ENCODE measurements at places on chromosomes 1 and 21.

- DNase-seq: no peak
These were observed 559.0 kb upstream of the PLXNA2 start for GRCh38 chr1:208803011-208803811.

- no peak for DNase-seq
These were observed 2.2 kb upstream of the LRRC3 start for GRCh38 chr21:44453120-44453519.

GRCh38 chr1:29803486-29803885 lies 567.2 kb downstream of the PTPRU start:
- no peak for DNase-seq

GRCh38 chr21:39005502-39005787 lies 177.8 kb downstream of the PSMG1 start:
- DNase-seq: no peak

DNA sequence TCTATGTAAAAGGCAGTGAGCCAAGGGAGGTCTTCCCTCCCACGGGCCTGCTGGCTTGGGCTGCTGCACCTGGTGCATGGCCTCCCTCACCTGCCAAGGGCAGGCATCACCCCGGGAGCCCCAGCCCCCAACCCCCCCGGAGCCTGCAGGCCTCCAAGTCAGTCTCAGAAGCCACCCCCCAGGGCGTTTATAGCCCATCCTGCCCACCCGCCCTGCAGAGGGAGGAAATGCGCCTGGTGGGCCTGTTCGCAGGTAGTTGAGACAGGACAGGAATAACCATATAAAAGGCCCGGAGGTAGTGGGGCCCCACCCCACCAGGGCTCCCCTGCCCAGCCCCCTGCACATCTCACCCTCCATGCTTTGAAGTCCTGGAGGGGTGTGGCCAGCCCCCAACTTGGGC lies 18.2 kb upstream of the ARF1 start:
- no peak for DNase-seq

- no peak for DNase-seq
These were observed 1.7 kb downstream of the CLDN14 start for GRCh38 chr21:36478207-36478701.

DNA sequence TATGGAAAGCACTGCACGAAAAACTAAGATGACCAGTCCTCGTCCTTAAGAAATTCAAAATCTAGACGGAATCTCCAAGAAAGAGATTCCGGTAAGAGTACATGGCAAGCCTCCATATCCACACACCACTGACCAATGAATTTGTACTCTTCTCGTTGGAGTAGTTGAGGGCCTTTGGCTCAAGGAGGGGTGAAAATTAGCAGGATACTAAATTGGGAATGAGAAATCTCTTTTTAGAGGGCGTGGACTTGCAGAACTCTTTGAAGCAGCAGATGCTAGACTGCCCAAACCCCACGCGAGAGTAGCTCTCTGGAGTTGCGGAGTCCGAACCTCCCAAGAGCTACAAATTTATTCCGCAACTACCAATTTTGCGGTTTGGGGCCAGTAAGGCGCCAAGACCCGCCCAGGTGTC lies 872 bp upstream of the PPP2R5A start:
- DNase-seq: no peak

DNA sequence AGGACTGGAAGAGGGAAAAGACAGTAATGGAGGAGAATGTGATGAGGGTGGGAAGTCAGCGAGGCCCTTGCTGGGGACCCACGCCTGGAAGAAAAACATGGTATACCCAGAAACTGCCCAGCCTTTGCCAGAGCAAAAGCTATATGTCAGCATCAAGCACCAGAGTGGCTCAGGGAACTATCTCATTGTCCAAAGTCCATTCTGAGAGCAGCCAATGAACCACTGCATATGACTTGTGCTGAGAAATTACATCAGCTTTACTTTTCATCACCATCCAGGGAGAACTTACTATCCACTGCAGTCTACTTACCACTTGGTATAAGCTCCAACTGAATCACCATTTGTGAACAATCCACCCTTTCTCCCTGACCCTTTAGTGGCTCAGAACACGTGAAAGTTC lies 148.1 kb downstream of the TTLL7 start:
- DNase-seq: no peak

- no peak for DNase-seq
These were observed 4.6 kb downstream of the ZNF281 start for GRCh38 chr1:200405264-200405663.

GRCh38 chr1:226611301-226611700 lies 62.7 kb downstream of the STUM start:
- no peak for DNase-seq

GRCh38 chr21:44526096-44526997 lies 13.6 kb downstream of the KRTAP10-1 start:
- no peak for DNase-seq

DNA sequence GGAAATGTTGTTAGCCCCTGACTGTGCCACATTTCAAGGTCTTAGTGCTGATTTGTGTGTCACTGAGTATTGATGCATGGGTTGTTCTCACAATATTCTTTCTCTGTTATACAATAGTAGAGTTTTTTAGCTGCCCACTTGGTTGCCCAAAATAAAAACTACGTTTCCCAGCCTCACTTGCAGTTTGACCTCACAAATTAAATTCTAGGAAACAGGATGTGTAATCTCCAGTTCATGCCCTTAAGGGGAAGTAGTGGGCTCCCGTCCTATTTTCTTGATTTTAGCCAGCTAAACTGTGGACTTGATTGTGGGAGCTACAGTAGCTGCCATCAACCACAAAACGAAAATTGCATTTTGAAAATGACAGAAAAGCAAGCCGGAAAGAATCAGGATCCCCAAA lies 27.3 kb upstream of the LAMC1 start:
- DNase-seq: no peak

DNA sequence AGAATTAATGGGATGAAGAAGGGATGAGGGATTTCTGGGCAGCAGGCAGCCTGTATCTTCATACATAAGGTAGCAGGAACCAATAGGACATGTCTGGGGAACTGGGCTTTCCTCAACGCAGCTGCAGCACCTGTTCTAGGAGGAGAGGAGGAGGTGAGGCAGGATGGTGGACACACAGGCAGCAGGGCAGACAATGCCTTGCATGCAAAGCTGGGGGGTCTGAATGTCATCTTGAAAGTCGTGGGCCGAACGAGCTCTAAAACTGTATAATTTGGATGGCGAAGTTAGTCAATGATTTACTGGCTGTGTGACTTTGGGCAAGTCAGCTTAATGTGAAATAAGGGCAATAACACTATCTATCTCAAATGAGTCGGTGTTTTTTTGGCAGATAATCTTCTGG lies 124.4 kb downstream of the BEND5 start:
- DNase-seq: no peak

GRCh38 chr1:48940962-48941732 lies 164.5 kb upstream of the BEND5 start:
- no peak for DNase-seq

DNA sequence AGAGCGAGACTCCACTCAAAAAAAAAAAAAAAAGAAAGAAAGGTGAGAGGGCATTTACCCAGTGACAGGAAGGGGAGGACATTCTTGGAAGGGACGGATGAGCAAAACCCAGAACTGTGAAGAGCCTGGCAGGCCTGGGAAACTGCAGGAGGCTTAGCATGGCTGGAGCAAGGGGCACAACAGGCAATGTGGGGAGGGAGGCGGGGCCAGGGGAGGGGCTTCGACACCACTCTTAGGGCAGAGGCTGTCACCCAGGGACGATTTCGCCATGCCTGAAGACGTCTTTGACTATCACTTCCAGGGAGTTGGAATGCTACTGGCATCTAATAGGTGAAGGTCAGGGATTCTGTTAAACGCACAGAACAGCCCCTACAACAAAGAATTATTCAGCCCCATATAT lies 184.0 kb downstream of the HUNK start:
- DNase-seq: no peak

- DNase-seq: no peak
These were observed 36.5 kb upstream of the GPR157 start for GRCh38 chr1:9165396-9165795.

DNA sequence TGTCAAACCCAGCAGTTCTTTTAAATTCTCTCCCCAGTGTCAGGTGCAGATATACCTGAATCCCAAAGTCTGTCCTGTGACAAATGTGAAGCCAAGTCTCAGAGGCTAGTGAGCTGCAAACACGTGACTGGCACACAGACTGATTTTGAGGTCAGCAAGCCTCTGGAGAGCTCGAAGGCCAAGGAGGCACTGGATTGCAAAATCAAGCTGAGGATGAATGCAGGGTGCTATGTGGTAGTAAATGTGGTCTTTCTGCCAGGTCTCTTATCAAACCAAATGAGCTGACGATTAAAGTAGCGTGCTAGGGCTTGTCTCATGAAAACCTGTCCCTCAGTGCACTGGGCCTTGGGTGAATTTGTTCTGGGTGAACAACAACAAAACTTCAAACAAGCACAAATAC lies 20.6 kb downstream of the GPR3 start:
- no peak for DNase-seq

GRCh38 chr1:211579440-211580302 lies 710 bp upstream of the SLC30A1 start:
- DNase-seq: no peak

DNA sequence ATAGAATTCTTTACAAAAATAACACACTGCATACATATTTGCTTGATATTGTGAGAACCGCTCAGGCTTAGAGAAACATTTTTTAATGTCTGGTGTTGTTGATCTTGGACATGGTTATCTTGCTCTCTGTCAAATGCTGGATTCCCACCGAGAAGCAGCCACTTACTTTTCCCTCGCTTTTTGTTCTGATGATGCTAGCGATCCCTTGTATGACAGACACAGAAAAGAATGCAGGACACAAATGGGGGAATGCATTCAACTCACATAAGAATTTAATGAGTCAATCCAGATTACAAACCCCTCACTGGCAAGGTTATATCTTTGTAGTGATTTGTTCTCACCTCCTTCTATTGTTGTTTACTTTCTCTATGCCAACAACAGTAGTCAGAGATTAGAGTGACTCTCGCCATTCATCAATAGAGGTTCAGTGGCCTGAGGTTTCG lies 76.8 kb upstream of the AKT3 start:
- no peak for DNase-seq

GRCh38 chr1:214801191-214801590 lies 198.2 kb downstream of the CENPF start:
- no peak for DNase-seq

- DNase-seq: no peak
These were observed 5.4 kb upstream of the SIM2 start for GRCh38 chr21:36693489-36694030.

DNA sequence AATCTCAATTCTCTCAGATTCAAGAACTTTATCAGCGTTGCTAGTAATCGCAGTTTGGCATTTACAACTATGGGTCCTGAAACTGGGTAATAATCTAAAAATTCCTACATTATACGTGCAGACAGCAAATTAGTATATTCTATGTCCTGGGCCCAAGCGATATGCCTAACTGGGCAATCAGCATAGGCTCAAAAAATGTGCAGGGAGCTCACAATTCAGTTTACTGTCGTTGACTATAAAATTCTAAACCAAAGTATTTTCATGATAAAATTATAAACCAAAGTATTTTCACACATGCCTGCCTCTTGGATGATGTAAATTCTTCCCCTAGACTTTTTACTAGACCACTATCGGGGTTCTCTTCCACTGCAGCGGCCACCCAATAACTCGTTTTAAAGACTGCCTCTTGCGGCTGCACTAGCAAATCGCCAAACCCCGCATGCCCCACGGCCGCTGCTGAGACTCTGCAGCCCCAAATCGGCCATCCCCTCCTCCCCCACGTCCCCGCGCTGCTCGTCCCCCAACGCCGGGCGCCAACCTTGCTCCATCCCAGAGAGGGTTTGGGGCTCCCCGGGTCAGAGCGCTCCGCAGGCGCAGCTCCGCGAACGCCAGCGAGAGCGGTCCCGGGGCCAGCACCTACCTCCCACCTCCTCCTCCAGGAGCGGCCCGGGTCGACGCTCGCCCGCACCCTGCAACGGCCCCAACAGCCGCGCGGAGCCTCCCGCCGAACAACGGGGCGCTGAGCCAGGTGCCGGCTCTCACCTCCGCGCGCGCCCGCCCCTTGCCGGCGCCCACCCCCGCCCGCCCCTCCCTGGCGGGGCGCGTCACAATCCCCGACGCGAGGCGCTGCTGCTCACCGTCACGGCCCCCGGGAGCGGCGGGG lies 506 bp downstream of the SSX2IP start:
- DNase-seq: peak; percentile 62

DNA sequence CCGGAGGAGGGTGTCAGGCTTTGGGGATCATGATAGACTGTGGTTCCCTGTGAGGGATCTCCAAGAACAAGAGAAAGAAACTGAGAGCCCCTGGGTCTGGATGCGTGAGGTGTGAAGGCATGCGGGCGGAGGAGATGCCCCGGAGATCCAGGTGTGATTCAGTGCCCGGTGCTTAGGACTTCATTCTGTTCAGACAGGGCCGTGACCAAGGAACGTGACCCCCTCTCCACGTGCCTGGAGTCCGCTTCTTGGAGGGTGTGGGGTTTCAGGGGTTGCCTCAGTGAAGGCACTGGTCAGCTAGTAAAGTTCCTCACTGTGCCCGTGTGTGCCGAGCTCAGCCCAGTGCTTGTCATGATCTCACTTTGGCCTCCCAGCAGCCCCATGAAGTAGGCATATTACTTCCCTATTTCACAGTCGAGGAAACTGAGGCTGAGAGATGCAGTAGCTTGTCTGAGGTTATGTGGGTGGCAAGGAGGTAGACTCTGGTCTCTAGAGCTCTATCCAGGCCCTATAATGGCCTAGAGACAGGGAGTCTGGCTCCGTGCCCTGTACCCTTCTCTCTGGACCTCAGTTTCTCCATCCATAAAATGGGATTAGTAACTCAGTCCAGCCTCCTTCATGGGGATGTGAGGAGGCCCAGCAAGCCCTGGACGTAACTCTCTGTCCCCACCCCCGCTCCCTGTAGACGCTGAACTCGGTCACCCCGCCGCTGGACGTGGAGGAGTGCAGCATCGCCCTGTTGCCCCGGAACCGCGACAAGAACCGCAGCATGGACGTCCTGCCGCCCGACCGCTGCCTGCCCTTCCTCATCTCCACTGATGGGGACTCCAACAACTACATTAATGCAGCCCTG lies 81.0 kb downstream of the PTPRU start:
- no peak for DNase-seq

DNA sequence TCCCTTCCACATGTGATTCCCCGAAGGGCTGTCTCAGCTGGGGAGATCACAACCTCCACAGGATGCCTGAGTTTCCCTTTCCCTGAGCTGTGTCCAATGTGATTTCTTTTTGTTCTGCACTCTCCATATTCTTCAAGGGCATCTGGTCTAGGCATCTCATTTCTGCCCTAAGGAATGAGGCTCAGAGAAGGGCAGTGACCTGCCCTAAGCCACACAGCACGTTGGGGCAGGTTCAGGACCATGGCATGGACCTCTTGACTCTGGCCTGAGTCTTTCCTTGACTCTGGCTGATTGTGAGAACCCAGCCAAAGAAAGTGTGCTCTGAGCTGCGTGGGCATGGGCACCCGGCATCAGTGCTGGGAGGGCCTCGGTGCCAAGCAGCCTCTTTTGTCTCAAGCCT lies 590.3 kb downstream of the PTPRU start:
- no peak for DNase-seq

- DNase-seq: no peak
These were observed 97.9 kb downstream of the CSMD2 start for GRCh38 chr1:34066981-34067603.

Measured in hippocampal formation (tissue), 2 donors.